ENCODE measurements at places on chromosomes 5 and 9.

DNA sequence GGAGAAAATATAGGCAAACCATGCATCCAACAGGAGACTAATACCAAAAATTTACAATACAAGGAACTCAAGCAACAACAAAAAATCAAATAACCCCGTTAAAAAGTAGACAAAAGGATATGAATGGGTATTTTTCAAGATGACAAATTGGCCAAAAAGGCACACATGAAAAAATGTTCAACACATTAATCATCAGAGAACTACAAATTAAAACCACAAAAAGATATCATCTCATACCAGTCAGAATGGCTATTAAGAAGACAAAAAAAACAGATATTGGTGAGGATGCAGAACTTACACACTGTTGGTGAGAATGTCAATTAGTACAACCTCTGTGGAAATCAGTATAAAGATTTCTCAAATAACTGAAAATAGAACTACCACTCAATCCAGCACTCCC, 35.0 kb downstream of the TEX10 start:
- DNase-seq, result no peak

DNA sequence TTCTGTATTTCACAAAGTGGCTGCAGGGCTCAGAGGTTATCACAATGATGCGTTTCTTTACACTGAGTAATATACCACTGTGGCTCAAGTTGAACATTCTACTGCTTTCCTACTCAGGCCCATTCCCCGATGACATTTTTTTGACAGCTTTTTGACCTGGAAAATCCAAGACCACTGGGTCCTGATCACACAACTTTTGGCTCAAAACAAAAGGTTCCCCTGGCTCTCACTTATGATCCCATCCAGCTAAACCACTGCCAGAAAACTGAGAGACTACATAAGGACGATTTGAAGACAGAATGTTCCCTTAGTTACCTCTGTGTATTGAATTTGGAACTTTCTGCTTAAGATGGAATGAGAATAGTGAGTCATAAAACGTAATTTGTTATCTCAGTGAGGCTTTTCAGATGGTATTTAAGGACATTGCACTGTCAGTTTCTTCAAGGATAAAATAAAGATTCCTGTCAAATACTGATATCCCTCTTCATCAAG, 78.0 kb upstream of the FBXL7 start:
- DNase-seq, result peak; percentile 25

DNA sequence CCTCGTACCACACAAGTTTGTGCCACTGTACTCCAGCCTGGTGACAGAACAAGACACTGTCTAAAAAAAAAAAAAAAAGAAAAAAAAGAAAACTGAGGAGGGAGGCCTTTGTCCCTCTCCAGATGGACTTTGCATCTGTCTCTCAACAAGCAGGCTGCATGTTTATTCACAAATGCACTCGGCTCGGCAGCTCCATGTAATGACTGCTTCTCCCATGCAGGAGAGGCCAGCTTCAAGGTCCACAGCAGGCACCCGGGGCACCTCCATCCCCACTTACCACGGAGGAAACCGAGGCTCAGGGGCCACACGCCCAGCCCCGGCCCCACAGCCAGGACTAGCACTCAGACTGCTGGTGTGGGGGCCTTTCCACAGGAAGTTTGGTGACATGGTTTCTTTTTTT, 13.1 kb upstream of the NCS1 start:
- no peak for DNase-seq

DNA sequence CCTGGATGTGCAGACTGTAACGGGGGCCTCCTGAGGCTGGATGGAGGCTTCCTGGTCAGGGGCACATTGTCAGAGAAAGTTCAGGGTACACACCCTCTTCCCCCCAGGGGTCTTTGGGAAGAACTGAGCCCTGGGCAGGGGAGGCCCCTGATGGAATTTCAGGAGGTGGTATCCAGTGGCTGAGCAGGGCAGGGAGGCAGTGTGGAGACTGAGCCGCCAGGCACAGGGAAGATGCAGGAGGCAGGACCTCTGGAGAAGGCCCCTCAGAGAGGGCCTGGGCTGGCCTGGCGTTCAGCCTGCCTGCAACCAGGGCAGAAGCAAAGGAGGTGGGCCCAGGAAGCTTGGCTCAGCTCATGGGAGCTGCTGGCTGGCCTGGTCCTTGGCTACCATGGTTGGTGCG, 53.5 kb downstream of the GTF3C4 start:
- DNase-seq, result no peak

- no peak for DNase-seq
Observed at GRCh38 chr5:60535198-60535597, 164.8 kb downstream of the DEPDC1B start.

GRCh38 chr9:278651-279050, 64.0 kb downstream of the DOCK8 start:
- DNase-seq, result no peak

GRCh38 chr5:171137768-171138525, 171.1 kb upstream of the TLX3 start:
- DNase-seq, result peak; percentile 76

GRCh38 chr9:133153227-133154096, 10.3 kb downstream of the GBGT1 start:
- DNase-seq, result no peak

DNA sequence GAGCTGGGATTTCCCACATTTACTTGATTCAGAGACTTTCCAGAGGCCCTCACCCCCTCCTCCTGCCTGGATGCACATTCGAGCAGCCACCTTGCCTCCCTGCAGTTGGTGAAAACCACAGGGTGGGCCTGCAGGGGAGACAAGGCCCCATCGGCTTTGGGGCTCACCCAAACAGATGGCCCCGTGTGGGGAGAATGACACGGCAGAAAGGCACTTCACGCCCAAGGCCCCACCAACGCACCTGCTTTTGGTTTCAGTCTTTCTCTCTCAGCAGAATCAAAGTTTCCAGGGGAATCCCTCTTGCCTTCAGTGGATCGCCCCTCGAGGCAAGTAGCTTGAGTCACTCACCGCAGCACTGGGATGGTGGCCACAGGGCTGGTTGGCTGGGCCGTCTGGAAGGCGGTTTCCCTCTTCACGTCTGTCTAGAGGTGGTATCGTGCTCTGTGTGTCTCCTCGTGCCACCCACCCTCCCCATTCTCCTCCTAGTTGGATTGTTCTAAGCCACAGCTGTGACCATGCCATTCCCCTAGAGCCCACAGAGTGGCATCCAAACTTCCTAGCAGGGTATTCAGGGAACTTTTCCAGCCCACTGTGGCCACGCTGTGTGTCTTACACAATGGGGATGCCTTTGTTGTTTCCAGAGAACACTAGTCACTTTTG, 31.8 kb downstream of the SEC61B start:
- no peak for DNase-seq

GRCh38 chr9:124776954-124777648, at the start of gene OLFML2A:
Gene OLFML2A (plus strand): TSS chr9:124777133. CDS start chr9:124777271, 138 bp downstream.
- DNase-seq, result peak; percentile 38

- DNase-seq, result no peak
Observed at GRCh38 chr5:148864113-148864841, 37.9 kb downstream of the ADRB2 start.

- DNase-seq, result peak; percentile 50
Observed at GRCh38 chr5:16160706-16161105, 18.9 kb downstream of the MARCHF11 start.

DNA sequence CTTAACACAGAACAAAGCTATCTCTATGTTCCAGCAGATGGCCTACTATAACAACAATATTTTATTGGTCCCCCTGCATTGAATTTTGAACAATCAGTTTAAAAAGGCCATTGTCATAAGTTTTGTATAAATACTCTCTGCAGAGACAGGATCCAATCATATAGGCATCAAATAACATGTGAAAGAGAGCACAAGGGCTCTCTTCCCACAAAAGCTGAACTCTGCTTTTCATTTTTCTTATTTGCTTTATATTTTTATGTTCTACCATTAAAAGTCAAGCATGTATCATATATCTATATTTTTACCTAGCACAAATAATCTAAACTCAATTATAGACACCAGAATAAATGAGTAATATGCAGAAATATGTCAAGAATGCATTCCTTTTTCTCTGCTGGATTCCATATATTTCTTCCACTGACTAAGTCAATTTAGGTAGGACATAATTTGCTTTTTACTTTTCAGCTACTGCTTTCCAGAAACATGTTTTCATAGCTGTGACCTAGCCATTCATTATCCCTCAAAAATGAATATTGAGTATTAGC, 143.6 kb downstream of the CDH9 start:
- peak; percentile 28 for DNase-seq

- peak; percentile 77 for DNase-seq
Observed at GRCh38 chr5:124824637-124825158, 78.3 kb upstream of the ZNF608 start.

DNA sequence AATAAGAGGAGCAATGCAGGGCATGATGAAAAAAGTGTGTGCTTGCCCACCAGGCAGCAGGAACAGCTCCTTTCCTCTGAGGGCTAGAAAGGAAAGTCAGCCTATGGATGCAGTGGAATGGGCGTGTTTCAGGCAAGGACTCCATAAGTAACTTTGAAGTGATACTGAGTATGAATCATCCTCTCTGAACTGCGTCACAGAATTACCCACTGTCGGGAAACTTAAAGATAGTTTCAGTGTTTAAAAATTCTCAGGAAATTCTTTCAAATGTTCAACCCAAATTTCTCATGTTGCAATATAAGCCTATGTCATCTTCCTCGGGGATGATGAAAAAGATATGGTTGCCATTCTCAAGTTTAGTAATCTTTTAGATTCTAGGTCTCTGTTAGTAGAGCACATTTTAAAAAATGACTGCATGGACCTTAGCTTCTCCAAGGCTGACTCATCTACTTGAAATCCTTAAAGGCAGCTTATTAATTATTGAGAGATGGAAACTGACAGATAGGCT, 27.7 kb downstream of the PTCD2 start:
- peak; percentile 95 for DNase-seq

DNA sequence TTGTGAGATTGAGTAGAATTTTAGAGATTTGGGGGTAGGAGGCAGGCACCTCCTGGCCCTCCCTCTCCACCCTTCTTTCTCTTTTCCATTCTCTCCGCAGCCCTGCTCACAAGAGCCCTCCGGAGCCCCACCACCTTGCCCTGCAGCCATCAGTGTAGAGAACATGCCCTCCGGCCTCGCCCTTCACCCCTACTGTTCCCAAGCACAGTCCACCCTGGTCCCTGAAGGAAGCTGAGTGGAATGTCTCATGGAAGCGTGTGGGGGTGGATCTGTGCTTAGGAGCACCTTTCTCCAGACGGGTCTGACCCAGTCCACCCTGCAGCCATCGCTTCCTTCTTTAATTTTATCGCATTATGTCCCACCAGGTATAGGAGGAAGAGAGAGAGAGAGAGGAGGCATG, 267.1 kb downstream of the NSG2 start:
- DNase-seq, result no peak

DNA sequence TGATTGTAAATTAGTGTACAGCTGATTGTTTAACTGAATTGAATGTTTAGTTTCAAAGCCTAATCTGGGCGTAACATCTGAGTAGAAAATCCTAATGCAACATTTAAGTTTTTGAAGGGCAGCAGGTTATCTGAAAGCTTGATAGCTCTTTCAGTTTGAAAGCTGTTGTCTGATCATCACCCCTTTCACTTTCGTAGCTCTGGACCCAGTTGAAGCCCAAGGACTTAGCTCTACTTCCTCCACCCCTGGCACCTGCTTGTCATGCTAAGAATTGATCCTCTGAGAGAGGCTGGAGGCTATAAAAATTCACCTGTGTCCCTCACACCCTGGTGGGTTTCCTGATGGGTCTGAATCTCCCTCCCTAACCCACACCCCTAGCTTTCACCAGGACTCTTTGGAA, 86.0 kb downstream of the ZFAND5 start:
- no peak for DNase-seq

- DNase-seq, result no peak
Observed at GRCh38 chr5:80181618-80182211, 74.1 kb downstream of the SERINC5 start.

- DNase-seq, result no peak
Observed at GRCh38 chr5:120621339-120621738, 157.2 kb downstream of the PRR16 start.
